ENCODE measurements at places on chromosomes 12 and 14.

DNA sequence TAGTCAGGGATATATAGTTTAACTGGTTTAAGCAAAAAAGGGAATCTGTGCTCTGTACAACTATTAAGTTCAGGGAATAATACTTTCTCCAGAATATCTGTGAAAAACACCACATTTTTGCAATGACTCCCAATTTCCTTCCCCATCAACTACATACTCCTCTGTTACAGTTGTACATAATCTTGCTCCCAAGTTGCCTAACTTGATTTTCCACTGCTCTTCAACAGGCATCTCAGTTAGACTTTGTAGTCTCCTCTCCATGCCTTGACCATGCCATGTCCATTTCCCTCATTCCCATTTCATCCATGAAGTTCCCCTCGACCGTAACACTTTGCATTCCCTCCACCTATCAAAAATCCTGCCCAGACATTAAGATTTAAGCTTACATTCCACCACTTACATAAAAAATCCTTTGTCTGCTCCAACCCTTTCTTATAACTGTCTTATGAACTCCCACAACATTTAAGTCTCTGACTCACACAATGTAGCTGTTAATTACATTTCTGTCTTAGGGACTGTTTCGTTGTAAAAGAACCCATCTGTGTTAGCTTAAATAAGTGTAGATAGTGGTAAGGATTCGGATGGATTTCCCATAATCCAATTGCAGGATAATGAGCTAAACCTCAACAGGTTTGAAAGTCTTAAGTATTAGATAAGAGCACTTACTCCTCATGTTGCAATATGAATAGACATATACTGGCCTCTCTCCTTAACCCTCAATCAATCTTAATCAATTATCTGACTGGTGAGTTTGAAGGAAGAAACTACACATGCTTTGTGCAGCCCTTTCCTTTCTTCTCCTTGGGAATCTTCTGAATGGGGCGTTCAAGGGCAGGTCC, 156.5 kb downstream of the PAWR start:
- peak; percentile 56 for DNase-seq

DNA sequence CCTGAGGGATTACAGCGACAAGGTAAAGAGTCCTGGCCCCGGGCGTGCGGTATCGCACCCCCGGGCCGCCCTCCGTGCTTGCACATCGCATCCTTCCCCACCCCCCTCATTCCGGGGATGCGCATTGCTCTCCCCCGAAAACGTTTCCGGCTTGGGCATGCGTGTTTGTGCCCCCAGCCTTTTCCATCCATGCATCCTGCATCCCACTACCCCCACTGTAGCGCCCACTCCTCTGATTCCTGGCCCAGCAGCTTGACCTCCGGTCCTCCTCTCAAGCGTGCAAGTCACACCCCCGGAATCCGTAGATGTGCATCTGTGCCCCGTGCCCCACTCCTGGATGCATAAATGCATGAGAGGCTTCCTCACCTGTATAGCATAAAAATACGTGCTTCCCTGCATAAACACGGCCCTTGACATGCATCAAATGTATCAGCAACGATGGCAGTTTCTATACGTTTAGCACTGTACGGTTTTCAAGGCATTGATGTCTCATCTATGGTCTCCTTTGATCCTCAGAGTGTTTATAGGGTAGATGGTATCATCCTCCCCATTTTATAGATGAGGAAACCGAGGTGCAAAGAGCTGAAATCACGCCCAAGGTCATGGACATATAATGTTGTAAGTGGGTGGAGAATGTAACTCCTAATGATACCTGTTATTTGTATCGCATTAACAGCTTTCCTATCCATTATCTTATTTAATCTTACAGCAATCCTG, 484 bp downstream of the RIC8B start:
- peak; percentile 27 for DNase-seq

DNA sequence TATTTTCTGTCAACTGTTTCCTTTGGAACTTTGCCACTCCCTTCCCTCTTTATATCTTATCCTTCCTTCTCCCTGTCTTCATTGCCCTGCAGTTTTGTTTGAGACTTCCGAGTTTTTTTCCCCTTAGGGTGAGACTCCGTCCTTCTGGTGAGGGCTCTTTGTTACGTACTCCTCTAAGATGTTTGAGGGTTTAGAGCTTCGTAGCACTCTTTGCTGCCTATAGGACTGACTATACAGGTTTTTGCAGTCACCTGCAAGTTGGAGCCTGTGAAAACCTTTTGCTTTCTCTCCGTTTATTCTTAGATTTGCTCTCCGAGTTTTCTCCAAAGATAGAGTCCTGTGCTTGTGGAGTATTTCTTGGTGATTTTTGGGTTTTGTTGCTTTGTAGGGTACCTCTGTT, 41.7 kb upstream of the MYRFL start:
- DNase-seq, result no peak

- DNase-seq, result peak; percentile 89
Measured at GRCh38 chr12:110039085-110039807, 9.1 kb downstream of the C12orf76 start.

GRCh38 chr14:24705840-24706239, 71.8 kb upstream of the GZMB start:
- no peak for DNase-seq

DNA sequence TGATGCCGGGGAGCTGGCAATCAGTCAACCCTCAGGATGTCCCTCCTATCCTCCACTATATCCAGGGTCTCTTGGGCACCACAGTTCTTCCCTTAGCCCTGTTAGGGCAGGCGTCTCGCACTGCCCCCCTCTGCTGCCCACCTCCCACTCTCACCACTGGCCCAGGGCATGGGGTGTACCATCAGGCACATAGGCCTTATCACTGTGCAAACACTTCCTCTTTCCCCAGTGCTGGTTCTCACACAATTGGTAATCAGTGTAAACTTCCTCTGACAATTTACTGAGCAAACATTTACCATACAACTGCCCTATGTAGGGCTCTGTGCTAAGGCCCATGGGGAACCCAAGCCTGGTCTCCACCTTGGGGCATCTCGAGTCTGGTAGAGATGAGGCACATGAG, 20.1 kb upstream of the TMED10 start:
- no peak for DNase-seq

- DNase-seq, result peak; percentile 13
Measured at GRCh38 chr12:83015390-83016217, 328.9 kb downstream of the TMTC2 start.

DNA sequence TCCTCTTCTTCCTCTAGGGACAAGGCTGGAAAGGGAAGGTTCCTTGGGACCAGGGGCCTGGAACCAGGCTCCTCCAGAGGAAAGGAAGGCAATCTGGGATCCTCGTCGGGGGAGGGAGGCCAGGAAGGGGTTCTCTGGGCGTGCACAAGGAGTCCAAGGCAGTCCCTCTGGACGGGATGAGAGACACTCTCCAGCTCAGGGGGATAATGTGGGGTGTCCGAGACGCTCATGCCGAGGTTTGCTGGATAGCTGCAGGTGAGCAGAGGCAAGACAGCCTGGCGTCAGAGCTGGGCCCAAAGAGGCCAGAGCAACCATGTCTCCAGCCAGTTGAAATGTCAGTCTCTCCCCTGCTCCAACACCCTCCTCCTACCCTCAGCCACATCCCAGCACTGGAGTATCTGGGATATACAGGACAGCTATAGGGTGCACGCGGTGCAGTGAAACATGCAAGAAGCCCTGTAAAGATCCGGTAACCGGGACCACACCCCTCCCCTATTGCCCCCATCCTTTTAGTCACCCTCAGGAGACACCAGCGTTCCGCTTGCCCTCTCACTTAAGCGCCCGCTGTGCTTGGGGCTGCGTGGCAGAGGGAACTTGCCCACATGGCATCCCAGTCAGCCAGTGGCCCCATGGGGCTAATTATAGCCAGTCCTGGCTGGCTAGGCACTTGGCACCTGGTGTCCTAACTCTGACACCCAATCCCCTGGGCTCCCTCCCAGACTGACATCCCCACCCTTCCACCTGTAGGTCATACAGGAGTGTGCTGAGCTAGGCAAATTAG, at the start of gene KLHL33:
Gene KLHL33, minus strand, starts transcription at position 585 of the 781 bp plus-strand sequence. Its CDS starts 355 bp downstream, at position 230.
- DNase-seq, result no peak

- no peak for DNase-seq
Measured at GRCh38 chr12:26906704-26907103, 31.1 kb downstream of the INTS13 start.

DNA sequence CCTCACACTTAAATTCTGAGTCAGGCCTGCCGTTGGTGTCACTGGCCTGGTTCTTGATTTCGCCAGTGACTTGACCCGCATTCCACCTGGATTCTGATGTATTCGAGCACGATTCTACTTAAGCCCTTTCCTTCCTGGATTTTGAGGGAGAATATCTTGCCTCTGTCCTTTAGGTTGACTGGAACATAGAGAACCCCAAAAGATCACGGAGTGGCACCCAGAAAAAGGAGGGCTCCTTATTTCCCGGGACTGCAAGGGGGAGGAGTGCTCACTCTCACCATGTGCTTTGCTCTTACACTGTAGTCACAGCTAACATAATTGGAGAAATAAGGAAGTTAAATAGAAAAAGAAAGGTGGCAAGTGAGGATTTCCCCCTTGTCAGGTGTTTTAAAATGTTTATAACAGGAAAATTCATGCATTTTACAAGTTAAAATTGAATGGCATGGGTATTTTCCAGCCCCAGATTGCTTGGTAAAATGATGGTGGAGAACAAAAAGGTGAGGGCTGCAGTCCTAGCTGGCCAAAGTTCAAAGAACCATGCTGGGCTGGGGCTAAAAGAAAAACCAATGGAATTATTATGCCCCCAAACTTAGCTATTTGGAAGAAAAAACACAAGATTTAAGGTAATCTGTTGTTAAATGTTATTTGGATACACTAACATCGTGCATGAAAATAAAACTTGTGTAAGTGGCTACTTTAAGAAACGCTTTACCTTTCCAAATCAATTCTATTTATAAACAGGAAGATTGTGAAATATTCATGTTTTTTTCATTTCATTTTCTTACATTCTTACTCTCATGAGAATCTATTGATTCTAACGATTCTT, 8.9 kb downstream of the FOXA1 start:
- DNase-seq, result no peak

- DNase-seq, result peak; percentile 56
Measured at GRCh38 chr12:30000401-30000800, 216.7 kb upstream of the TMTC1 start.

DNA sequence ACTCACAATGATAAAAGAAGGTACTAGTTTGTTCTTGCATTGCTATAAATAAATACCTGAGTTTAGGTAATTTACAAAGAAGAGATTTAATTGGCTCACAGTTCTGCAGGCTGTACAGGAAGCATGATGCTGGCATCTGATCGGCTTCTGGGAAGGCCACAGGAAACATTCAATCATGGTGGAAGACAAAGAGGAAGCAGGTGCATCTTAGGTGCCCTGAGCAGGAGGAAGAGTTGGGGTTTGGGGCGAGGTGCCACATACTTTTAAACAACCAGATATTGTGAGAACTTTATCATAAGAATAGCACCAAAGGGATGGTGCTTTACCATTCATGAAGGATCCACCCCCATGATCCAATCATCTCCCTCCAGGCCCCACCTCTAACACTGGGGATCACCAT, 752.6 kb upstream of the FLRT2 start:
- DNase-seq, result no peak

GRCh38 chr14:89429199-89430181, 12.5 kb upstream of the FOXN3 start:
- DNase-seq, result peak; percentile 68

DNA sequence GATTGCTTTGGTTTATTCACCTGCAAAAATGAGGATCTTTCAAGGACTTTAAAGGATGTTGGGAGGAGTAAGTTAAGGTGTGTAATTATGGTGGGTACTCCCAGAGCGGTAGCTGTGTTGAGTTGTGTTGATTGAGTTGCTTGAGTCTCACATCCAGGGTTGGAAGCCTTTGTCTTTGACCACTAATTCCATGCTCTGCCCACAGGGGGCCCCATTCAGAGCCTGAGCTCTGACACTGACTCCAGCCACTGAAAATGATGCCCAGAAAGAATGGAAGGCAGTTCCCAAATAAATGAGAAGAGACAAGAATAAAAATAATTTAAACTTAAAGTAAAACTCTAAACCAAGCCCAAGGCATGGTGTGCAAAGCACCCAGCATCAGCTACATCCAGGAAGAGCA, 237.4 kb upstream of the PWP1 start:
- no peak for DNase-seq

DNA sequence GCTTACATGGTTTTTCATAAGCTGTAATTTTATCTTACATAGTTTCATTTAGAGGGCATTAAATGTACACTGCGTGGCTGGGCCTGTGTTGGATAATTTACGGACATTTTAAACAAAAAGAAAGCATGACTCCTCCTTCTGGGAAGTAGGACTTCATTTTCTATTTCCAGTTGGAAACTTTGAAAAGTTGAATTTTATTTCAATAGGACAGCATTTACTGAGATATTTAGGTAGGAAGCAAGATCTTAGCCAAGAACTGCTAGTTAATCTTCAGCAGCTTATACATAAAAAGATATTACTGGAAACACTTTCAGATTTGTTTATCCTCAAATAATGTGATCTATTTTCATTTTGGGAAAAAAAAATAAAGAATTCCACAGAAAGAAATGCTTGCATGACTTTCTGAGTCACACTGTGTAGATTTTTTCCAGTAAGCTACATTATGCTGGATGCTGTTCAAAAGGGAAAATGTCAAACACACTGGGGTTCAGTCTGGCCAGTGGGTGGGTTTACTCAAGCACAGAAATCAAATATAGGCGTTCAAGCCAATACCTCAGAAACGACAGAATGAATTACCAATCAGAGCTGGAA, 239.4 kb upstream of the KRR1 start:
- DNase-seq, result peak; percentile 78

GRCh38 chr12:55985341-55985740, 11.5 kb downstream of the RAB5B start:
- no peak for DNase-seq

- no peak for DNase-seq
Measured at GRCh38 chr12:104448451-104448850, 8.3 kb upstream of the CHST11 start.

DNA sequence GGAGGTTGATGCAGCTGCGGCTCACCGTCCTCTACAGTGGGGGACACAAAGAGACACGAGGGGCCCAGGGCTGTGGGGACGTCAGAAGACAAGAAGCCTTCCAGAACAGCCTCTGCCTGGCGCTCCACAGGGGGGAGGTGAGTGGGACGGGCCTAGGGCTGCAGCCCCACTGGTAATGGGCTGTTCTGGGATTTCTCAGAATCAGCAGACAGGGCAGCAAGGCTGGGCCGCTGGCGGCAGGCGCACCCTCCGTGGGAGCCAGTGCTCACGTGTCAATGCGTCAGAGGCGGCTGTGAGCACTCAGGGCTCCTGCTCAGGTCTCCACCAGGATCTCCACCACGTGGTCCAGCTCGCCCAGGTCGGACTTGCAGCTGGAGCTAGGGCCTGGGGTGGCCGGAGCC, 10.0 kb downstream of the CDCA4 start:
- no peak for DNase-seq

GRCh38 chr12:68281322-68282077, 28.1 kb upstream of the IL22 start:
- no peak for DNase-seq

GRCh38 chr12:131123817-131124216, 170.1 kb downstream of the ADGRD1 start:
- DNase-seq, result no peak

All from fibroblast of skin of abdomen (primary cell).